ENCODE measurements at places on chromosomes 3 and 15.

- DNase-seq: no peak
Measured at GRCh38 chr3:172084871-172085556, 45.6 kb downstream of the FNDC3B start.

DNA sequence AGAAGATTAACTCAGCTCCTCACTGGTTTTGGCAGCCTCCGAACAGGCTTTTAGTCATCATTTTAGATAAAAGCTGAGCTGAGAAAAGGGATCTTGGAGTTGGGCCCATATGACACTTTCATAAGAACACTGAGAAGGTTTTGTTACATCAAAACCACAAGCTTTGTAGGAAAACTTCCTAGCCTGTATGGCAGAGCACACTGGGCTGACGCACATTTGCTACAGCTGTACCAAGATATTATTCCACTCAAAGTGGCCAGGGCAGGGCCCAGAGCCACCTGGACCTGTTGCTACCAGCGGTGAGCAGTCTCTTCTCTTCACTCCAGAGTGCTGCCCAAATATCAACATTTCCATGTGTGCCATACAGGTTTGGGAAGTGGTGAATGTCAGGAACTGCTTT, 160.5 kb upstream of the CCDC54 start:
- no peak for DNase-seq

GRCh38 chr15:57592836-57593420, 1.2 kb downstream of the MYZAP start:
- DNase-seq: no peak

DNA sequence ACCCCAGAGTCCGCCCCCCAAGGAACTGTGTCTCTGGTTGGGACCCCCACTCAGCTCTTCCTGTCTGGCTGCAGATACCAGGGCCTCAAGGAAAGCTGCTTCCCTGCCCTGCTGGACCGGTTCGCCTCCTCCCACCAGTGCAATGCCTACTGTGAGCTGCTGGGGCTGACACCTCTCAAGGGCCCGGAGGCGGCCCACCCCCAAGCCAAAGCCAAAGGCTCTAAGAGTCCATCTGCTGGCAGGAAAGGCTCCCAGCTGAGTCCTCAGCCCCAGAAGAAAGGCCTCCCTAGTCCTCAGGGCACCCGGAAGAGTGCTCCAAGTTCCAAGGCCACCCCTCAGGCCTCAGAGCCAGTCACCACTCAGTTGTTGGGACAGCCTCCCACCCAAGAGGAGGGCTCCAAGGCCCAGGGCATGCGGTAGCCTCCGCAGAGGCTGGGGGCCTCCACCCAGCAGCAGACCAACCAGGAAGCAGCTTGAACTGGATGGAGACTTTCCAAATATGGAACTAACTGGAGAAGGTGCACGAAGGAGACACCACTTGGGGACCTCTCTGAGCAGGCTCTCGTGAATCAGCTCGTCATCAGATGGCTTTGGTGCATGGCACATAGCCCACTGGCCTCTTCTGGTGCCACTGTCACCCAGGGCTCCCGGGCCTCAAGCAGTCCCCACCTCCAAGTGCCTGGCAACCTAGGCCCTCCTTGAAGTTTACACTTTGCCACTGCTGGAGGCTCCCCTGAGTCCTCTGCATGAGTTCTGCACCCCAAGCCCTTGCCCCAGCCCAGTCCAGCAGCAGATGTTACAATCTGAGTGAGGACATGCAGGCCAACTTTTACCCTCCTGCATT, 16.2 kb upstream of the SLC28A1 start:
- DNase-seq: no peak

GRCh38 chr3:189786479-189787064, 155.4 kb downstream of the TP63 start:
- no peak for DNase-seq

- no peak for DNase-seq
Measured at GRCh38 chr3:160796813-160797164, 40.8 kb downstream of the PPM1L start.

GRCh38 chr3:147422196-147422595, 13.0 kb downstream of the ZIC1 start:
- DNase-seq: no peak

- DNase-seq: peak; percentile 56
Measured at GRCh38 chr15:70488002-70488605, 275.3 kb downstream of the UACA start.

- DNase-seq: no peak
Measured at GRCh38 chr15:79265167-79265566, 17.4 kb upstream of the ANKRD34C start.

GRCh38 chr15:99132634-99133287, 27.9 kb downstream of the SYNM start:
- no peak for DNase-seq

- DNase-seq: no peak
Measured at GRCh38 chr3:66450390-66451022, 50.3 kb downstream of the LRIG1 start.

GRCh38 chr3:102670986-102671385, 236.2 kb downstream of the ZPLD1 start:
- no peak for DNase-seq

DNA sequence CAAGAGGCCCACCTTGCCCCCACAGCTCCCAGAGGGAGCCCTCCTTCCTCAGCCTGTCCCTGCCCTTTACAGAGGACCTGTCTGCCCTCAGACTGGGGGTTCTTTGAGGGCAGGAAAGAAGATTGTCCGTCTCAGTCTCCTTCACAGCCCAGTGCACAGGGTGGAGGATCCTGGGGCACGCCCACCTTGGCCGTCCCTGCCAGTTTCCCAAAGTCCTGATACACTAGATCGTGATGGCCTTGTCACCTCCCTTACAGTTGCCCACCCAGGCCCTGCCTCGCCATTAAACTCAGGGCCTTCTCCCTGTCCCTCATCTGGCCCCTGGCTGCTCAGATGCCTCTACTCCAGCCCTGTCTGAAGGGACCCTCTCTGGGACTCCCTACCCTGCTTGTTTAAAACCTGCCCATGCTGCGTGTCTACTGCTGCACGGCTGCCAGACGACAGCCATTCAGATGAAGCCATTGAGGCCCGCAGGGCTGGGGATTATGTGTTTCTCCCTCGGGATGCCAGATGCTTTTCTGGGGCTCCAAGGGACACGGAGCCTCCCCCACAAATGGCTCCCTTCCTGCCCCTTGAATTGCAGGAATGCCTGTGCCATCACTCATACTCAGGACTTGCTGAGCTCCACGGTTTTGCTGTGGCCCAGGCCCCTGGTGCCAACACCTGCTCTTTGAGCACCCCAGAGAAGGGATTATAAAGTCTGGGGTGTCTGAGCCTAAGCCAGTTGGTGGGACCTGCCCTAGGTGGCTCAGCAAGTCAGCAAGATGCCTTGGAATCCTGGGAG, 27.8 kb downstream of the ACSBG1 start:
- DNase-seq: no peak

DNA sequence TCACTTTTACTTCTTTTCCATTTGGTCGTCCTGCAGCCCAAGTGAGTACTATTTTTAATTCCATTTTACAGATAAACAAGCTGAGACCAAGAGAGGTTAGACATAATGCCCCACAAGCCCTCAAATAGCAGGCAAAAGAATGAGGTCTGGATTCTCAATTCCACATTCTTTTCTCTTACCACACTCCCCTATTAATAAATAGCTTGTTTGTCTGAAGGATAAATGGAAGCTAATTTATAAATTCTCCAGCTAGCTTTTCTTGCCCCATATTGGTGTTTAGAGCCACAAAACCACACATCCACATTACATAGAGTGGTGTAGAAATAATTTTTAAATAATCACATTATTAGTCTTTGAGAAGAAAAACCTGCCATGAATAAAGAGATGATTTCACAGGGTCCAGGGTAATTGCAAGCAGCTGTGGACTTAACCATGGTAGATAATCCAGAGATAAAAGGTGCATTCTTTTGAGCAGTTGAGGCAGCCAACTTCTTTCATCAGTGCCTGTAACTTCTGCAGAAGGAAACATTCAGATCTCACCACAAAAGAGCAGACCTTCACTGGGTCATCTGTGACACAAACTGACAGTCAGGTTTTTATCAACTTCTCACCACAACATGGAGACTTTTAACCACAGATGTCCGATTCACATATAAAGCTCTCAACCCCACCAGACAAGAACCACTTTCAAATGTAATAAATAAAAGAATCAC, 313.4 kb upstream of the STT3B start:
- DNase-seq: no peak

DNA sequence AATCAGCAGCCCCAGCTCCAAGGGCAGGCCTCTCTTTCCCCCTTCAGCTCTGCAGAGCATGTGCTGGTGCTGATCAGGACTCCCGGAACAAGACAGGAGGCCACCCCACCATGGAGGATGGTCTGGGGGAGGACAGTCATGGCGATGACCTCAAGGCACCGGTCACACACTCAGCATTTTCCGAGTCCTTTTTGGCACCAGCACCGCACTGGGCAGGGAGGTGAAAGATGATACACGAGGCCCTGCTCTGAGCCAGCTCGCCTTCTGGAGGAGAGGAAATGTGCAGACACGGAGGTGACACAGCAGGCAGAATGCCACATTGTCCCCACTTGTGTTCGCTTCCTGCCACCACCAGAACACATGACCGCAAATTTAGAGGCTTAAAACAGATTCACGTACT, 61.8 kb upstream of the SEC61A1 start:
- DNase-seq: no peak

DNA sequence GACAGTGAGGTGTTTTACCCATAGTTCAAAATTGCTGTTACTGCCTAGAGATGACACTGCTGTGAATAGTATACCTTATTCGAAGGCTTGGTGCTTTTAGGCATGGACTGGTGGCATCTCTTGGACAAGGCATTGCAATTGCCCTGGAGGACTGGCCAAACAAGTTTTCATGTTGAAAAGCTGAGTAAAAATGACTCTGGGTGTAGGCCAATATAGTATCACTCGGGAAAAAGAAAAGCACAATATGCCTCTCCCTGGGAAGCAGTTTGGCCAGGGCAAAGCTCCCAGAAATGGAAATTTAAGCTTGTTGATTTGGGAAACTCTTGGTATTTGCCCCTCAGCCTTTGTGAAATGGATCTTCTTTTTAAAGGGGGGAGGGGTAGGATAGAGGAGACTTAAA, 54.8 kb downstream of the ZNF609 start:
- no peak for DNase-seq

DNA sequence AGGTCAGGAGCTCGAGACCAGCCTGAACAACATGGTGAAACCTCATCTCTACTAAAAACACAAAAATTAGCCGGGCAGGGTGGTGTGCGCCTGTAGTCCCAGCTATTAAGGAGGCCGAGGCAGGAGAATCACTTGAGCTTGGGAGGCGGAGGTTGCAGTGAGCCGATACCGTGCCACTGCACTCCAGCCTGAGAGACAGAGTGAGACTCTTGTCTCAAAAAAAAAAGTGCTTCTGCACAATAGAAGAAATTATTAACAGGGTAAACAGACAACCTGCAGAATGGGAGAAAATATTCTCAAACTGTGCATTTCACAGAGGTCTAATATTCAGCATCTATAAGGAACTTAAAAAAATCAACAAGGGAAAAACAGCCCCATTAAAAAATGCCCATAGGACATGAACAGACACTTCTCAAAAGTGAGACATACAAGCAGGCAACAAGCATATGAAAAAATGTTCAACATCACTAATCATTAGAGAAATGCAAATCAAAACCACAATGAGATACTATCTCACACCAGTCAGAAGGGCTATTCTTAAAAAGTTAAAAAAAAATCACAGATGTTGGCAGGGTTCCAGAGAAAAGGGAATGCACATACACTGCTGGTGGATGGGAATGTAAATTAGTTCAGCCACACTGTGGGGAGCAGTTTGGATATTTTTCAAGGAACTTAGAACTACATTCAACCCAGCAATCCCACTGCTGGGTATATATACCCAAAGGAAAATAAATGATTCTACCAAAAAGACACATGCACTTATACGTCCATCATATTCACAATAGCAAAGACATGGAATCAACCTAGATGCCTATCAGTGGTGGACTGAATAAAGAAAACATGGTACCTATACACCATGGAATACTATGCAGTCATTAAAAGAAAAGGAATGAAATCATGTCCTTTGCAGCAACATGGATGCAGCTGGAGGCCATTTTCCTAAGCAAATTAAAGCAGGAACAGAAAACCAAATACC, 75.5 kb downstream of the MSL2 start:
- DNase-seq: no peak

DNA sequence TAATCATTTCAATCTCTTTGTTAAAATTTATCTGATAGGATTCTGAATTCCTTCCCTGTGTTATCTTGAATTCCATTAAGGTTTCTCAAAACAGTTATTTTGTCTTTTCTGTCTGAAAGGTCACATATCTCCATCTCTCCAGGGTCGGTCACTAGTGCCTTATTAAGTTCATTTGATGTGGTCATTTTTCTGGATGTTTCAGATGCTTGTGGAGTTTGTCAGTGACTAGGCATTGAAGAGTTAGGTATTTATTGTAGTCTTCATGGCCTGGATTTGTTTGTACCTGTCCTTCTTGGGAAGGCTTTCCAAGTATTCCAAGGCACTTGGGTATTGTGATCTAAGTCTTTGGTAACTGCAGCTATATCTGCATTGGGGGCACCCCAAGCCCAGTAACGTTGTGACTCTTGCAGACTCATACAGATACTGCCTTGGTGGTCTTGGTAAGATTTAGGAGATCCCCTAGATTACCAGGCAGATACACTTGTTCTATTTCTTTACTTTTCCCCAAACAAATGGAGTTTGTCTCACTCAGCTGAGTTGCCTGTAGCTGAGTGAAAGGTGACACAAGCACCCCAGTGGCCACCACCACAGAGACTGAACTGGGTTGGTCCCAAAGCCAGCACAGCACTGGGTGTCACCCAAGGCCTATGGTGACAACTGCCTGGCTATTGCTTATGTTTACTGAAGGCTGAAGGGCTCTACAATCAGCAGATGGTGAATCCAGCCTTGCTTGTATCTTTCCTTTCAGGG, 18.9 kb upstream of the SLC27A2 start:
- DNase-seq: no peak

GRCh38 chr15:27084844-27085243, 113.9 kb downstream of the GABRG3 start:
- DNase-seq: no peak

DNA sequence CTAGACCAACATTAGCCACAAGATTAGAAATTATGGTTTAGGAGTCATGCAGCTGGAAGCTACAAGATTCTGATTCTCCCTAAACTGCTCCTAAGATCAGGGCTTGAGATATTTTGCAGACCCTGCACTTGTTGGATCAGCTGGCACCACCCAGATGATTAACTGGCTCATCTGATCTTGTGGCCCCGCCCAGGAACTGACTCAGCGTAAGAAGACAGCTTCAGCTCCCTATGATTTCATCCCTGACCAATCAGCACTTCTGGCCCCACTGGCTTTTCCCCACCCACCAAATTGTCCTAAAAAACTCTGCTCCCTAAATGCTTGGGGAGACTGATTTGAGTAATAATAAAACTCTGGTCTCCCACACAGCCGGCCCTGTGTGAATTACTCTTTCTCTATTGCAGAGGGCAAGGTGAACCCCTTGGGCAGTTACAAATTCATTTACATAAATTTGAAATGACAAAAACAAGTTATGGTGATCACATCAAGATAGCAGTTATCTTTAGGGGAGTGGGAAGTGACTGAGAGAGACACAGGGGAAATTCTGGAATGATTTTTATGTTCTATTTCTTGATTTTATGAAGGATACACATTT, 76.5 kb downstream of the CD200R1L start:
- DNase-seq: peak; percentile 8

DNA sequence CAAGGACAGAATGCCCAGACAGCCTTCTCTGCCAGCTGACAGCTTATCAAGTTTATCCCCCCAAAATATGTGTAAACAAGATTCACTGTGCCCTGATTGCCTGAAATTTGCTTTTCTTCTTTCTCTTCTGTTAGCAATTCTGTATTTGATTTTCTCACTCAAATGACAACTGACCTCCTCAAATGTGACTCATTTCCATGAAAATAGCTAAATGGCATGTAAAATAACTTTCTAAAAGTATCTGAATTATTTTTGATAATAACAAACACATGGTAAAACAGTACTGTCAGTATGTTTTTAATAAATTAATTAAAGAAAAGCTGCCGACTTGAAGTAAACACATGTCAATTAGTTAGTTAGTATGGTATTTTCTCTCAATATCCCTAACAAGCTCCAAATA, 202.3 kb upstream of the STAC start:
- DNase-seq: no peak
